ENCODE measurements at places on chromosomes 6 and 20.

- no peak for DNase-seq
Measured at GRCh38 chr6:87171938-87172633, 16.7 kb downstream of the ZNF292 start.

DNA sequence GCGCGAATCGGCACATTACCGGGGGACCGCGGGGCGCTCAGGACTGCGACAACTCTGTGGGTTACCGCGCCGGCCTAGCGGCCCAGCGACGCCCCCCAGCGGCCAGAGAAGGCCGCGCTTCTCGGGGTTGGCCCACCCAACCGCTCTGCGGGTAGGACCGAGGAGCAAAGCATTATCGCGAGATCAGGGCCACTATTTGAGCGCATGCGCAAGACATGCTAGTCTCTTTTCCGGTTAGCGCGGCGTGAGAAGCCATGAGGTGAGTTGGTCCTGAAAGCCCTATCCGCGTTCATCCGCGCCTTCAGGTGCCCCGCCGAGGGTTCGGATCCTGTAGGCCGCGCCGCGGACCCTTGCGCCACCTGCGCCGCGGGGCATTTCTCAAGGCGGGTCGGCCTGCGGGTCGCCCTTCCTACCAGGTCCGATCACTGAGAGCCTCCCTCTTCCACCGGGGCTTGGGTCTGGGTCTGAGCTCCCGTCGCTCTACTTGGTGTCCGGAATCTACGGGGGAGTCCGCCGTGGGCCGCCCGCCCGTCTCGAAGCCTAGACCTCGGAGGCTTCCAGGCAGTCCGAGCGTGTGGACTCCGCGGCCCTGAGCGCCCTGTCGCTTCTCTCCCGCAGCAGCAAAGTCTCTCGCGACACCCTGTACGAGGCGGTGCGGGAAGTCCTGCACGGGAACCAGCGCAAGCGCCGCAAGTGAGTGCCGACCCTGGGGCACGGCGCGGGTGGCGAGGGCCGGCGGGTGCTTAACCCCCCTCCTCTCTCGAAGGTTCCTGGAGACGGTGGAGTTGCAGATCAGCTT lies at the start of gene RPL10A:
Gene RPL10A (plus strand): TSS at position 221 of the 799 bp plus-strand sequence. CDS start 34 bp downstream, at position 255.
- peak; percentile 80 for DNase-seq

- DNase-seq, result no peak
Measured at GRCh38 chr6:134381959-134382358, 64.0 kb upstream of the SGK1 start.

DNA sequence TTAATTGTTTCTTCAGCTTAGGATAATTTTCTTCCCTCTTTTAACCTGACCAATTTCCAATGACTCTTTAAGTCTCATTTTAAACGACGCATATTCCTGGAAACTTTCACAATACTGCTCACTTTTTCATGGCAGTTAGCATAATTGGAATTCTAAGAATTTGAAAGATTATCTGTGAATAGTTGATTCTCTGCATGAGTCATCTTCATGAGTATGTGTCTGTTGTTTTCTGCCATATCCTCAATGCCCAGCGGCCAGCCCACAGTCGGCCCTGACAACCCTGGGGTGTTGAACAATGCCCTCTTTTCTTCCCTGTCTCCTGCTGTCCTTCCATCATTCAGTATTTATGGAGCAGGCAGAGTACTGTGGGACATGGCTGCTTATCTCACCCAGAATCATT lies 554.2 kb downstream of the CDH26 start:
- DNase-seq, result no peak

DNA sequence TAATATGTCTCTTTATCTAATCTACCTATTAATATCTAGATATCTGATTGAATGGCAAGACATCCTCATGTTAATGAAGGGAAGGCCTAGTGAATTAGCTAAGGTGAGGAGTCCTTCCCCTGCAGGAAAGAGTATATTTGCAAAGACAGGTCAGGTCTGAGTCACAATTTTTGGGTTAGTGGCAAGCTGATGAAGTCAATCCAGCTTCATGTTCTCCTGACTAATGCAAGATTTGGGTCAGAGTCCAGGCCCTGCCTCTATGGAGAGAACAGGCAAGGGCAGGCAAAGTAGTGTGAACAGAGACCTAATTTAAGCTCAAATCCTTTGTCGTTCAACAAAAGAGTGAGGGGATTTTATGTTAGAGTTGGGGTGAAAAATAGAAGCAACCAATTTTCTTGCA lies 496.7 kb downstream of the BMP2 start:
- DNase-seq, result no peak

DNA sequence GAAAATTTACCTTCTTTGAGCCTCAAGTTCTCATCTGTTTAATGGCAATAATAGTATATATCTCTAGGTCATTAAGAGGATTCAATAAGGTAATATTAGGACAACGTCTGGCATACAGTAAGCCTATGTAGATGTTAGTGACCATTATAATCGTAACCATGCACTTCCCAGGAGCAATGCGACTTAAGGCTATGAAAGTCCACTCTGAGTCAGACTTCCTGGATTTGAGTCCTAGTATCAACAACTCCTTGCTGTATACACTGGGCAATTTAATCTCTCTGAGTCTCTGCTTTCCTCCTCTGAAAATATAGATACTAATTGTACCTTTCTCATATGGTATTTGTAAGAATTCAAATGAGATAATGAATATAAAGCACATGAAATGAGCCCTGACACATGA lies 168.1 kb upstream of the HDDC2 start:
- DNase-seq, result no peak

- peak; percentile 31 for DNase-seq
Measured at GRCh38 chr6:165850434-165851019, 187.5 kb upstream of the PDE10A start.

GRCh38 chr6:12717356-12717755 lies 789 bp downstream of the PHACTR1 start:
- DNase-seq, result no peak

GRCh38 chr6:150734235-150734634 lies 131.3 kb upstream of the MTHFD1L start:
- DNase-seq, result no peak

DNA sequence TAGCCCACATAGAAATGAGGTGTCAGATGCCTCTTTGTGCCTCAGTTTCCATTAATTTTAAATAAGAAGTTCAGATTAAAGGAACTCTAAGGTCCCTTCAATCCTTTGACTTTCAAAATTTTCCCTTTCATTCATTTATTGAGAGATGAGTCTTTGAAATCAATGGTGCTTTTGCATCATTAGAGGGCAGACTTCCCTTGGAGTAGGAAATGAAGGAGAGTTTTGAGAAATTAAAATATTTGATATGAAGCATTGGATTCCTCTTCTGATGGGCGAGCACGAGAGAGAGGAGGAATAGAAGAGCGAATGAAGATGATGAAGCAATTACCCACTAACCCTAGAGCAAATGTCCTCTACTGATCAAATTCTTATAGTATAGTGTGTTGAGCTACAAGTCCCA lies 105.7 kb downstream of the EDN1 start:
- DNase-seq, result no peak

- DNase-seq, result no peak
Measured at GRCh38 chr20:44494266-44494665, 18.6 kb downstream of the TTPAL start.

GRCh38 chr6:139153855-139154254 lies 19.0 kb downstream of the HECA start:
- DNase-seq, result no peak

Data from D721Med (cell line).